Endodermal cell (in vitro differentiated cells): ENCODE measurements at places on chromosomes 5 and 9. TPM values are rescaled to one million over a fixed set of nuclear protein-coding genes. Genes with fewer than 3 reads are reported as not detected.

DNA sequence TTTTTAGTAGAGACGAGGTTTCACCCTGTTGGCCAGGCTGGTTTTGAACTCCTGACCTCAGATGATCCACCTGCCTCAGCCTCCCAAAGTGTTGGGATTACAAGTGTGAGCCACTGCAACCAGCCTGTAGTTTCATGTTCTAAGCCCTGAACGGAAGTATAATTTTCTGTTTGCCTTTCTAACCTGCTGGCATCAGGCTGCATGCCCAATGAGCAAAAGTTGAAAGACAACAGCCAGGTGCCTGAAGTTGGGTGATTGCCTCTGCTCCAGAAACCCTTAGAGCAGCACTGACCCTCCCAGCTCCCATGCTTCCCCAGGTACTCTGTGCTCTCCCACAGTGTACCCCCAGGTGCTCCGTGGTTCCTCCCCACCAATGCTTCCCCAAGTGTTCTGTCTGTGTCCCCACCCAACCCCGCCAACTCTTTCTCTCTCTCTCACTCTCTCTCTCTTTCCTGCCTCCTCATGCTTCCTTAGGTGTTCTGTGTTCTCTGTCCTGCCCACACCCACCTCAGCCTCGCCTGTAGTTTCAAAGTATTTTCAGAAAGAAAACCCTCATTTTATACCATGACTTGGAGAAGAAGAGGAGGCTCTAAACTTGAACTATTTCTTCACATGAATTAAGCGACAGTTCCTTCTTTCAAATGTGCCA lies 145.3 kb downstream of the SNCAIP start:
- H3K27ac ChIP-seq: no peak overlapping the region
- DNase-seq: no peak
- H3K4me3 ChIP-seq: no peak overlapping the region
- no peaks in the 10 kb centered on the region for H3K36me3 ChIP-seq

The IL13 gene
- not detected in 2 replicates for total RNA-seq

The PRDM9 gene
- 0.15 TPM in 1 of 3 replicates, not detected in the others for total RNA-seq

DNA sequence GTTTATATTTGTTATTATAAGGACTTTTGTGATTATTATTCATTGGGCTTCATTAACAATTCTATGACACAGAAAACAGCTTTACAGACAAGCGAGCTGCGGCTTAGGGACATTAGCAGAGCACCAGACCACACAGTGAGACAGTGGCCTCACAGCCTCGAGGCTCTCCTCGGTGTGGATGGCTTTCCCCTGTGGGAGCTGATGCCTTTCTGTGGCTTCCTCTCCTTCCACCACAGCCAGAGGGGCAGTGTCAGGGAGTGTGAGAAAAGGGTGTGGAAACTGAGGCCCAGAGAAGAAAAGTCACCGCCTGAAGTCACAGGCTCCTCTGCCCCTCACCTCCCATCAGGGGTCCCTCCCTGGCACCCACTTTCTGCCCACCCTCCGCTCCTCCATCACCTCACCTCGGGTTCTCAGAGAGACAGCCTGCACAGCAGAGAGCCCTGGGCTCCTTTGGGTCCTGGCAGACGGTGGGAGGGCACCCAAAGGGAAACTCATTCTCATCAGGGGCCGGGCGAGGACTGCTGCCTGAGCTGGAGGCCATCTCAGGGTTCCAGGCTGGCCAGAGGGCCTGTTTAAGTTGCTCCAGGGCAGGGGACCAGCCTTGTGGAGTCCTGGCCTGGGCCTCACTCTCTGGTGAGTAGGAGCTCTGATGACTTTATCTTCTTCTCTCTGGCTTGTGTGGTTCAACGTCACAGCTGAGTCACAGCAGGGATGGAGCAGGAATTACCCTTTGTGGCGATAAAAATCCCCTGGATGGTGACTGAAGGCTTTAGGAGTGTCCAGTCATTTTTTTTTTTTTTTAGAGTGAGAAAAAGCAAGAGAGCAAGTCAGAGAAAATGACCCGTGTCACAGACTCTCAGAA lies 830 bp downstream of the TRAF1 start:
- H3K27ac ChIP-seq: no peak overlapping the region
- no peaks in the 10 kb centered on the region for H3K36me3 ChIP-seq
- peaks cover 28% of the 10 kb centered on the region for H3K4me1 ChIP-seq
- H3K4me3 ChIP-seq: no peak overlapping the region
- no peak for DNase-seq

DNA sequence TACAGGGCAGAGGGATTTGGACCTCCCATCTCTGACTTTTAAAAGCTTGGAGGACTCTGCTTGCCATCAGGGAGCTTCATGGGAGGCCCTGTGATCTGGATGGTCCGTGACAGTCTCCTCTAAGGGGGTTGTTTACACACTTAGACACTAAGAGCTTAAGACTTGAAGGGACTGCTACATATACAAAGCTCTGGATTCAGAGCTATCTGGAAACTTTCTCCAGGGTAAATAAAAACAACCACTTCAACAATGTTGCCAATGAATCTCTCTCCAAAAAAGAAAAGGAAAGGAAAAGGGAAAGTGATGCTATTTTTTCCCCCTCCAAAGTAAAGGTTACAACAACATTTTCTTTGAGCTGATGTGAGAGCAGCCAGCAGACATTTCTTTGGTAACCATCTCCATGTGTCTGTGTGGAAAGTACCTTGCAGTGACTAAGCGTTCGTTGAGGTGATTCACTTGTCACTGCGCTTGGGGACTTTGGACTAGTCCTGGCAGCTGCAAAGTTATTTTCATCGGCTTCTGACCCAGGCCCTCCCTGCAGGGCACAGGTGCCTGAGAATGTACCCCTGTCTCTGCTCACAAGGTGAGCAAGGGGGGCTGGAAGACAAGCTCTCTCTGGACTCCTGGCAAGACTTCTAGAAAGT lies 262.1 kb upstream of the KLF4 start:
- DNase-seq: no peak
- no peaks in the 10 kb centered on the region for H3K36me3 ChIP-seq
- H3K27ac ChIP-seq: no peak overlapping the region
- H3K4me3 ChIP-seq: no peak overlapping the region

DNA sequence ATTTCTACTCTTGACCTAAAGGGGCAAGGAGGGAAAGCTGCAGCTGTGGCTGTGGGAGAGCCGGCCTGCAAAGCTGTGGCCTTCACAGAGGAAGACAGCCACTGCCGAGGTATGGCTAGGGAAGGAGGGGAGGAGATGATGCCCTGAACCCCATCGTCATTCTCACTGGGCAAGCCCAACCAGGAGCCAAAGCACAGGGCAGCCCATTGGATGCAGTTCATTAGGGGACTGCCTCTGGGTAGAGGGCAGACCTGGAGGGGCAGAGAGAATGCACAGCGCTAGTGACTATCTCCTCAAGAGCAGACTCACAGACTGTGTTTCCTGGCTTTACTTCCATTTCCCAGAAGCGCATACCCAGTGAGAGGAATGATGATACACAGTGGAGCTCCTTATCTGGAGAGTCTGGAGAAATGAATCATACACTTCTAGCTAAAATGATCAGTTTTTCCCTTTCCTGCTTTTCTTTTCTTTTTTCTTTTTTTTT lies 47.2 kb upstream of the TTC23L start:
- DNase-seq: peak; percentile 53
- H3K27ac ChIP-seq: no peak overlapping the region
- no peak overlapping the region for H3K4me3 ChIP-seq
- no peaks in the 10 kb centered on the region for H3K4me1 ChIP-seq
- peaks cover 10% of the 10 kb centered on the region for H3K36me3 ChIP-seq

The SLC26A2 gene
- total RNA-seq: 21.1 and 22.3 TPM in 2 replicates

GRCh38 chr9:128231638-128232527 lies 28.7 kb downstream of the DNM1 start:
- no peak for DNase-seq
- H3K27me3 ChIP-seq: no peaks in the 10 kb centered on the region
- no peaks in the 10 kb centered on the region for H3K4me1 ChIP-seq

DNA sequence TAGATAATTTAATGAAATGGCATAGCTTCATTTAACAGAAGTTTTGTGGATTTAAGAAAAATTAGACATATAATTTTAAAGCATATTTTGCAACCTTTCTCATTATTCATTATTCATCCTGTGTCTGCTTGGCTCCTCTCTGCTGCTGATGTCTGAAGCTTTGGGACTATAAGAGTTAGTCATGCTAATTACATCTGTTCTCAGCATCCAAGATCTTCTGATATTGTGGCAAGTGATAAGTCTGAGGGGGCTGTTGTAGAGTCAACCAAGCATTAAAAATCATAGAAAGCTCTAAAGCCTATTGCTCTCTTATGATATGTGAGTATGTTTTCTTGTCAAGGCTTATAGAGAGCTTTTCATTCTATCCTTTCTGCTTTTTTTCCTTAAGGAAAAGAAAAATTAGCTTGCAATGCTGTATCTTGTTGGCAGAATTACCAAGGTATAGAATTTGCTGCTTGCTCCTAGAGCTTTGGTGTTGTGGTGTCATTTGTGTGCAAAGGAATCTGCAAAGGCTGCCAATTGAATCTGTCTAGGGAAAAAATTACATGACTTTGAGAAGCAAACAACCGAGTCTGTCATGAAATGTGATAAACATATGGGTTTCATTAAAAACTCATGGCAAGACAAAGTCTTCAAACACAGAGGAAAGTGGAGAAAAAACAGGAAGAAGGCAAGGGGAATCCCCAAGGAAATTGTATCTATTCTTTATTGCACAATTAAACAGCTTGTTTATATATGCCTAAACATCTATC lies 156.1 kb upstream of the DAB2 start:
- H3K36me3 ChIP-seq: no peaks in the 10 kb centered on the region
- H3K27ac ChIP-seq: no peak overlapping the region
- peaks cover 7% of the 10 kb centered on the region for H3K4me1 ChIP-seq
- H3K27me3 ChIP-seq: no peaks in the 10 kb centered on the region
- no peak overlapping the region for H3K4me3 ChIP-seq

The IRGM gene
- total RNA-seq: not detected in 2 replicates

DNA sequence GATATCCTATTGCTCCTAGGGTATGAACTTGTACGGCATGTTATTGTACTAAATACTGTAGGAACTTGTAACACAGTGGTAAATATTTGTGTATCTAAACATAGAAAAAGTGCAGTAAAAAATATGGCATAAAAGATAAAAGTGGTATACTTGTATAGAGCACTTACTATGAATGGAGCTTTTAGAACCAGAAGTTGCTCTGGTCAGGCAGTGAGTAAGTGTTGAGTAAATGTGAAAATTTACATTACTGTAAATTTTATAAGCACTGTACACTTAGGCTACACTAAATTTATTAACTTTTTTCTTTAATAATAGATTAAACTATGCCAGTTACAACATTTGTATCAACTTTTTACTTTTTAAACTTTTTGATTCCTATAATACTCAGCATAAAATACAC lies 109.1 kb downstream of the ZCCHC7 start:
- no peak for DNase-seq
- no peak overlapping the region for H3K27ac ChIP-seq
- H3K27me3 ChIP-seq: no peaks in the 10 kb centered on the region
- H3K4me3 ChIP-seq: no peak overlapping the region

DNA sequence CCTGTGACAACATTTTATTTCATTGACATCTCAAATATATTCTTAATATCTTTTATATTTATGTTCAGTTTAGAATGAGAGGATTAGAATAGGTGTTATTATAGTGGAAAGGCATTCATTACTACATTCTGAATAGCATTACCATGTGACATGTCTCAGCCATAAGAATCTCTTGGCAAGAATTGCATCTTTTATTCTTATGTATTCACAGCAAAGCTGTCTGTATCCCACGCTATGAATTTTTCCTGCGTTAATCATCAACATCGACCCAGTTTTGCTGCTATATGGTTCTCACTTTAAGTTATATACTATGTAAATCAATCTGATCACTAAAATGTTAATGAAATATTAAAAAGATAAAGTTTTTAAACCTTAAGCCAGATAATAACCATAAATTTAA lies 248.6 kb downstream of the TMEM232 start:
- no peak overlapping the region for H3K4me3 ChIP-seq
- no peak for DNase-seq
- no peaks in the 10 kb centered on the region for H3K27me3 ChIP-seq
- H3K4me1 ChIP-seq: no peaks in the 10 kb centered on the region
- H3K36me3 ChIP-seq: no peaks in the 10 kb centered on the region

GRCh38 chr5:5135957-5136676 lies 4.0 kb upstream of the ADAMTS16 start:
- H3K4me1 ChIP-seq: peaks cover 4% of the 10 kb centered on the region
- H3K4me3 ChIP-seq: no peak overlapping the region
- peaks cover 15% of the 10 kb centered on the region for H3K27me3 ChIP-seq

DNA sequence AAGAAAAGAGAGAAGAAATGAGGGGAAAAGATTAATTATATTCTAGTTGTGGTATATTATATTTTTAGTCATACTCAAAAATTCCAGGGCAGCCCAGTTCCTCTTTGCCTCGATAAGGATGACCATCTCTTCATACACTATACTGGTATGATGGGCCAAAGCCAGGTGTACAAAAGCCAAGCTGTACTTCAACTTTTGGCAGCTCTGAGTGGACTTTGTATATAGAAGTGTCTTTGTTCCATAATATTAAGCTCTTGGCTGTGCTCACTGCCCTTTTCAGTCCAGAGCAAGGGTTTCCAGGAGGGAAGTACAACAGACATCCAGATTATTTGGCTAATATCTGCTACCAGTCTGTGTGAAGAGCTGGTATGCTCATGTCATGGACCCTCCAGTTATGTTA lies 934.3 kb upstream of the CDH10 start:
- H3K36me3 ChIP-seq: no peaks in the 10 kb centered on the region
- no peak overlapping the region for H3K4me3 ChIP-seq
- no peaks in the 10 kb centered on the region for H3K4me1 ChIP-seq
- H3K27ac ChIP-seq: no peak overlapping the region

GRCh38 chr5:141434006-141434405 lies 3.7 kb downstream of the PCDHGA12 start:
- no peaks in the 10 kb centered on the region for H3K27me3 ChIP-seq
- no peaks in the 10 kb centered on the region for H3K36me3 ChIP-seq
- H3K4me1 ChIP-seq: no peaks in the 10 kb centered on the region
- no peak overlapping the region for H3K4me3 ChIP-seq
- H3K27ac ChIP-seq: no peak overlapping the region

- DNase-seq: peak; percentile 58
- no peak overlapping the region for H3K27ac ChIP-seq
- H3K4me1 ChIP-seq: no peaks in the 10 kb centered on the region
- no peaks in the 10 kb centered on the region for H3K27me3 ChIP-seq
- no peaks in the 10 kb centered on the region for H3K36me3 ChIP-seq
Observed at GRCh38 chr9:124054582-124055227, 43.1 kb downstream of the LHX2 start.

- H3K4me1 ChIP-seq: no peaks in the 10 kb centered on the region
- H3K27me3 ChIP-seq: no peaks in the 10 kb centered on the region
- H3K36me3 ChIP-seq: no peaks in the 10 kb centered on the region
- H3K27ac ChIP-seq: no peak overlapping the region
- DNase-seq: no peak
Observed at GRCh38 chr5:96692441-96692840, 30.3 kb downstream of the CAST start.
